SW 1271 (cell line): ENCODE measurements at places on chromosomes 5 and 9.

- DNase-seq: no peak
Measured at GRCh38 chr5:171840711-171841522, 55.3 kb downstream of the SMIM23 start.

DNA sequence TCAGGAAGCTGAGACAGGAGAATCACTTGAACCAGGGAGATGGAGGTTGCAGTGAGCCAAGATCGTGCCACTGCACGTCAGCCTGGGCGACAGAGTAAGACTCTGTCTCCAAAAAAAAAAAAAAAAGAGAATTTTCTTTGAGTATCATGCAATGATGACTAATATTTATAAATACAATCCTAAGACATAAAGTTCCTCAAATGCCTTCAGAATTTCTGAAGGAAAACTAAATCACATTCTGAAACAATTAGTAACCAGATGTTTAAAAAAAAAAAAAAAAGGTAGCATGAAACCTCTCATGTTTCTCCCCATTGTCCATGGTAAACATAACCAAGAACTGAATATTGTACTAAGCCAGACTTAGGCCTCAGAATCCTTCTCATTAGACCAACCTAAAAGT is 23.1 kb downstream of the MLLT3 start:
- no peak for DNase-seq

GRCh38 chr9:120890320-120891244 is 13.6 kb upstream of the PHF19 start:
- no peak for DNase-seq

DNA sequence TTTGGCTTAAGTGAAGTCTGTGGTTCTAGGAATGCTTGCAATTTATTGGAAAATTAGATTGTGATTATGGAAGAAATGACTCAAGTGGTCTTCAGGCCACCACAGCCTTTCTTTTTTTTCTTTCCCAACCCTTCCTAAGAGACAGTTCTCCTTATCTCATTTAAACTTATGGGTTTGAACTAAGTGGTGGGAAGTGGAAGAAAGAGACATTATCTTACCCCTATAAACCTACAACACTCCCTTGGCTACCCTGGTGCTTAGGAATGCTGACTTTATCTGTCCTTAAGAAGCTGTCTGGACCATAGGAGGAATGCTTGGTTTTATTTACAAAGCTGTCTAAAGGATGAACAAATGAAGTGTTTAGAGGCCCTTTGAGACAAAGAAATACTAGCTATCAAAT is 5.1 kb upstream of the ERAP1 start:
- no peak for DNase-seq

DNA sequence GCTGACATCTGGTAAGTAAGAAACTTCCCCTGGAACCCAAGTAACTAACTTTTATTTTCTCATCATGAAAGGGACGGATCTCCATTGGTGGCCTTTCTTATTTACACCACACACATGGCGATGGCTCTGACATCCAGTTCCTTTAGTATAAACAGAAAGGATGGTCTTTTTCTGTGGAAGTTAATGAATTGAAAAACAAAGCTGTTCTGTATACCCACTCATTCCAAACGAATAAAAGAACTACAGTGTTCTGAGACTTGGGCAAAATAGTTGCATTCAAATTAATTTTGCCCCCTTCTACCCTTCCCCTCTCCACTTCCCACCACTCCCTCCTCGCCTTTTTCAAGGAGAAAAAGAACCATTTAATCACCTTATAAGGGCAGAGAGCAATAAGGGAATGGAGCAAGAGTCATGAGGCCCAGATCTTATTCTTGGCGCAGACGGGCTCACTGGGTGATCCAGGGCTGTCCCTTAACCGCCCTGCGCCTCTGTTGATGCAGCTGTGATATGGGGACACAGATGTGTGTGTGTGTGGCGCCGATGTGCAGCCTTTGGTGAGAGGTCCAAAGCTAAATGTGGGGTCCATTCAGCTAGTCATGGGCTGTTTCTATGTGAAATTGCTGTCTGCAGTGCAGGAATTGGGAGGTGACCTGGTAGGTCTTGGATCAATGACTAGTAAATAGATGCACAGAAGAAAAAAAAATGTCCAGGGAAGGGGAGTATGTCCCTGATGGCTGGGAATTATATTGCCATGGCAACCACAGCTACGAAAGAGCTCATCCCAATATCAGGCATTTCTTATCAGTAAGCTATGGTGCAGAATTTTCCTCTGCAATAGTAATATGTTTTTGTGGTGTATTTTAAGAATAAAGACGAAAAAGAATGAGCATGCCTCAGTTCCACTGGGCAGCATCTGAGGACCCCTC is 141.5 kb upstream of the ERCC6L2 start:
- no peak for DNase-seq

- DNase-seq: no peak
Measured at GRCh38 chr9:37447111-37447510, 18.1 kb downstream of the ZBTB5 start.

DNA sequence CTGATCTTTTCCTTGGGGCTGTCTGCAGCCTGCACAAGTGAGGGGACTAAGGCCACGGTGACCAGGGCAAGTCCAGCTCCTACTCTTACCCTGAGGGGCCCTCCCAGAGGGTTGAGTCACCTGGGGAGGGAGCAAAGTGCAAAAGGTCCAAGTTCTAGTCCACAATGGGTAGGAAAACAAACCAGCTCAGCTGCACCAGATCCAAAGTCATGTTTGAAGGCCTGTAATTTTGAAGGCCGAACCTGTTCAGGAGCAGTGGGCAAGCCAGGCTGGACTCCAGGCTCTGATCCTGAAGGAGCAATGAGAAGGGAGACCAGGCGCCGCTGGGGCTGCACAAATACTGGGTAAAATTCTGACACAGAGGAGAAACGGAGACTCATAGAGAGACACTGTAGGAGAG is 15.8 kb upstream of the TCF7 start:
- no peak for DNase-seq

DNA sequence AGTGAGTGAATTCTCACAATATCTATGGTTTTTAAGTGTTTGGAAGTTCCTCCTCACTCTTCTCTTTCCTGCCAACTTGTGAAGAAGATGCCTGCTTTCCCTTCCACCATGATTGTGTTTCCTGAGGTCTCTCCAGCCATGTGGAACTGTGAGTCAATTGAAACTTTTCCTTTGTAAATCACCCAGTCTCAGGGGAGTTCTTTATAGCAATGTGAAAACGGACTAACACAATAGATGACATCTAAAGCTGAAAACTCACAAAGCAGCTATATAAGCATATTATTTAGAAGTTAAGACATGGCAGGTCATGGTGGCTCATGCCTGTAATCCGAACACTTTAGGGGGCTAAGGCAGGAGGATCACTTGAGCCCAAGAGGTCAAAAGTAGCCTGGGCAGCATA is 130.2 kb downstream of the ARRDC3 start:
- no peak for DNase-seq

DNA sequence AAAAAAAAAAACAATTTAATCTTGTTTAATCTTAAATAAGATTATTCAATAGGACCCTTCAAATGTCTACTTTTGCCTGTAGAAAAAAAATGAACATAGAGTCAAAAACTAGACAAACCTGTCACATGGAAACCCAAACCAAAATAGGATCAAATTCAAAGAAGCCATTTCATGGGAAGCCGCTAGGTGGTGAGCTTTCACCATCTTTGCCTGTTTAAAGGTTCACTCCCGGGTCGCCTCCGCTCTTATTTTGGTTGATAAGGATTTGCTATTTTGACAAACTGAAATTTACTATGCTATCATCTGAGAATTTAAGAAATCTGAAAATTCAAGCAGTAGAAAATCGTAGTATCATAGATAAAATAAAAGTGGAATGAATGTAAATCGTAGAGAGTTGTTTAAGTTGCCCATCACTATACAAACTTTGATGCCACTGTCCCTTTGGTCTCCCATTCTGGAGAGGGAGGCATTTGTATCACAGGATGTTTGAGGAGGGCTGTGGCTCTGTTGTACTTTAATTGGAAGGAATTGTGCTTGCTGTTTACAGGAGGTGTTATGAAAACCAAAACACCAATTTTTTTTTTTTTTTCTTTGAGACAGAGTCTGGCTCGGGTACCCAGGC is 43.5 kb upstream of the DNAH5 start:
- DNase-seq: peak; percentile 13
